Kidney epithelial cell (primary cell): ENCODE measurements at places on chromosomes 1 and 21. TPM values are rescaled to one million over a fixed set of nuclear protein-coding genes. Genes with fewer than 3 reads are reported as not detected.

The CELA3A gene
- total RNA-seq, result not detected in 2 replicates

The SFN gene
- total RNA-seq, result 85.8 and 89.0 TPM in 2 replicates

The YRDC gene
- 48.7 and 54.7 TPM in 2 replicates for total RNA-seq

The CD48 gene
- not detected in 2 replicates for total RNA-seq

The SLC22A15 gene
- 12.9 and 17.6 TPM in 2 replicates for total RNA-seq

The YOD1 gene
- 7.9 and 8.2 TPM in 2 replicates for total RNA-seq

The CSDE1 gene
- total RNA-seq, result 654 and 1,426 TPM in 2 replicates

The EDN2 gene
- 0.96 TPM in 1 of 2 replicates, not detected in the other for total RNA-seq

The ARMH1 gene
- 4.7 TPM in 1 of 2 replicates, not detected in the other for total RNA-seq

The CIART gene
- 1.8 and 2.4 TPM in 2 replicates for total RNA-seq

The OLFML3 gene
- 0.17 and 1.4 TPM in 2 replicates for total RNA-seq

The KRTAP22-2 gene
- total RNA-seq, result not detected in 2 replicates

The FMO4 gene
- total RNA-seq, result 0.84 and 1.8 TPM in 2 replicates

The RNU1-3 gene
- under 0.01 TPM in 2 replicates for total RNA-seq

The OR2L13 gene
- total RNA-seq, result not detected in 2 replicates

The LCE1B gene
- not detected in 2 replicates for total RNA-seq

The MTARC2 gene
- 8.7 and 8.9 TPM in 2 replicates for total RNA-seq

The SYPL2 gene
- 0.14 and 1.2 TPM in 2 replicates for total RNA-seq

The SYT2 gene
- total RNA-seq, result under 0.01 and 0.04 TPM in 2 replicates

The MR1 gene
- total RNA-seq, result 2.5 and 3.1 TPM in 2 replicates

The MAGOH gene
- 28.1 and 42.4 TPM in 2 replicates for total RNA-seq

The CRYAA gene
- not detected in 2 replicates for total RNA-seq

The TMOD4 gene
- total RNA-seq, result not detected in 2 replicates

The TSPAN1 gene
- total RNA-seq, result 52.7 and 68.5 TPM in 2 replicates

The NPHS2 gene
- 1.7 and 2.5 TPM in 2 replicates for total RNA-seq

The RLF gene
- 14.0 and 16.7 TPM in 2 replicates for total RNA-seq

The KIF2C gene
- 9.5 and 11.8 TPM in 2 replicates for total RNA-seq

The TTC22 gene
- total RNA-seq, result 5.3 and 5.7 TPM in 2 replicates

The FNDC5 gene
- 0.08 TPM in 1 of 2 replicates, not detected in the other for total RNA-seq

The DMRTA2 gene
- not detected in 2 replicates for total RNA-seq

The SPATA1 gene
- total RNA-seq, result not detected in 2 replicates

The OR2T33 gene
- not detected in 2 replicates for total RNA-seq

The NPR1 gene
- total RNA-seq, result 2.0 and 2.1 TPM in 2 replicates

The DTL gene
- 5.1 and 6.4 TPM in 2 replicates for total RNA-seq

The TSSK3 gene
- total RNA-seq, result not detected in 2 replicates

The RNU1-1 gene
- total RNA-seq, result under 0.01 TPM in 2 replicates

The LRRN2 gene
- 7.6 and 10.8 TPM in 2 replicates for total RNA-seq

The FAAH gene
- 8.5 and 16.6 TPM in 2 replicates for total RNA-seq

The USP16 gene
- total RNA-seq, result 20.0 and 30.0 TPM in 2 replicates

The DCST1 gene
- total RNA-seq, result not detected in 2 replicates

The SPATA6 gene
- 4.6 and 5.0 TPM in 2 replicates for total RNA-seq
